ENCODE measurements at places on chromosomes 7 and 10. TPM values are rescaled to one million over a fixed set of nuclear protein-coding genes. Genes with fewer than 3 reads are reported as not detected.

GRCh38 chr7:82925331-82925730, 237.4 kb downstream of the PCLO start:
- no peak for DNase-seq

- DNase-seq: no peak
These were observed 5.8 kb downstream of the TAS2R39 start for GRCh38 chr7:143188994-143189393.

DNA sequence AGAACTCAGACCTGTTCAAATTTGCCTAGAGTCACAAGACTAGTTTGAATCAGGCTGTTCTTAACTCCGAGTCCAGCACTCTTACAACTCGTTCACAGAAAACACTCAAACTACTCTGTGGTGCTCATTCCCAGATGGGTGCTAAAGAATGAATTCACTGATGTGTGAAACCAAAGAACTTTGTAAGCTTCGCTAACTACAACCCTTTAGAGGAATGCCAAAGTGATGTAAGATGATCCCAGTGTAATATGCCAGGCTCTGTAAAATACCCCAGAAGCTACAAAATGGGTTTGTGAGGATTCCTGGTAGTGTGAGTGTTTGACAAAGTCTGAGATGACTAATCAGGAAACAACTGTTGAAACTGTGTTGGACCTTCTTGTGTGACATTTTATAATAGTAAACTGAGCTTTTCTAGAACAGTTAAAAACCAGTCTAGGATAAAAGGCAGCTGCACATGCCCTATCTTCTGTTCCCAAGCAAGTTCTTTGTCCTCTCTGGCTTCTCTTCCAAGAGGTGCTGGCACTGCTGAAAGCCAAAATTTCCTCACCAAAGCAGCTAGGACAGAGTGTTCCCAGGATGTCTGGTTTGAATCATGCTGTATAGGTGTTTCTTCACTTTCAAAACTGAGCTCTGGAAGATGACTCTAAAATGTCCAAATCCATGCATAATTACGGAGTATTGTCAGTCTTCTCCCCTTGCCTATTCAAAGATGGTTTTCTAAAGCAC, 527.6 kb downstream of the SORCS1 start:
- DNase-seq: no peak

STAMBPL1 gene
- 26.3 TPM for total RNA-seq

- no peak for DNase-seq
These were observed 96.3 kb upstream of the PRR15 start for GRCh38 chr7:29467193-29467926.
